Coronary artery (tissue), 2 donors: ENCODE measurements at places on chromosomes 2 and 18.

GRCh38 chr2:38129481-38129880 lies 53.5 kb upstream of the CYP1B1 start:
- DNase-seq: no peak

DNA sequence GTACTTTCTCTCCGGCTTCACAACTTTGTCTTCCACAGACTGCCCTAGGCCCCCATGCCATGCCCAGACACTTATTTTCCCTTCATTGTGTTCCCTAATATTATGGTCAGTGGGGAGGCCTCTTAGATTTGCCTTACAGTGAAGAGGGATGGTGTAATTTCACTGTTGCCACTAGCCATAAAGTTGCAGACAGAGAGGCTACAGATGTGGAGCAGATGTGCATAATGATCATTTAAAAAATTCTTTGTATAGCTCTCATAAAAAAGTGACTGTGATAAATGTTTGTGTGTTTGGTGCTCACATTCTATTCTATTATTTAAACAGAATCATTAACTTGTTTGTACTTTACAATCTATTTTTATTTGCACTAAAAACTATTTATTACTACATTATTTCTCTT lies 67.5 kb upstream of the FN1 start:
- no peak for DNase-seq

- no peak for DNase-seq
These were observed 96.0 kb downstream of the TFCP2L1 start for GRCh38 chr2:121189011-121189410.

- no peak for DNase-seq
These were observed 25.7 kb downstream of the MTHFD2 start for GRCh38 chr2:74223941-74224770.

DNA sequence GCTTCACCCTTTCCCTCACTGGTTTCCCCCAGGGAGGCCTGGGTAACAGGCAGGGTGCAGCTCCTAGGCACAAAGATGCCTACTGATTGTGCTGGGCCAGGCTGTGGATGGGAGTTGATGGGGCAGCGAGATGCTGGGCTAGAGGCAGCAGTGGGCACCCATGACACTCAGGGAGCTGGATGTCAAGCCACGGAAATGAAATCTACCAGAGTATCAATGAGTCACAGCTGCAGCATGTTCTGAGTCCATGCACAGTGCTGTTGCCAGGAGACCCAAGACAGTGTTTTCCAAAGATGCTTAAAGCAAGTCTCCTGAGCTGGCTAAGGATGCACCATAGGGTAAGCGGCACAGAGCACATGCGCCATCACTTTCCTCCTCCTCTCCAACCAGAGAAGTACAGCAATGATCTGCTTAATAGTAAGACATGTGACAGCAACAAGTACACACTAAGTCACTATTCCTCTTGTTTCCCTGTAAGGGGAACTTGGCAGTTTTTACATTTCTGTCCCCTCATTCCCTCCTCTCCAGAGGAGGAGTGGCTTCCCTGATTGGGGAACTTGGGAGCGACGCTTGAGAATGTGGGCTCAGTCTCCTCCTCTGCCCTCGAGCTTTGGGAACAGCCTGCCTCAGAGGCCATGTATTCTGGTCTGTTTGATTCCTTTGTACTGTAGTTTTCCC lies 57.2 kb downstream of the CDC42EP3 start:
- DNase-seq: no peak

GRCh38 chr2:1488851-1489250 lies 75.6 kb downstream of the TPO start:
- peak; percentile 8 for DNase-seq

- DNase-seq: no peak
These were observed 1.4 kb downstream of the RMC1 start for GRCh38 chr18:23504720-23505119.

DNA sequence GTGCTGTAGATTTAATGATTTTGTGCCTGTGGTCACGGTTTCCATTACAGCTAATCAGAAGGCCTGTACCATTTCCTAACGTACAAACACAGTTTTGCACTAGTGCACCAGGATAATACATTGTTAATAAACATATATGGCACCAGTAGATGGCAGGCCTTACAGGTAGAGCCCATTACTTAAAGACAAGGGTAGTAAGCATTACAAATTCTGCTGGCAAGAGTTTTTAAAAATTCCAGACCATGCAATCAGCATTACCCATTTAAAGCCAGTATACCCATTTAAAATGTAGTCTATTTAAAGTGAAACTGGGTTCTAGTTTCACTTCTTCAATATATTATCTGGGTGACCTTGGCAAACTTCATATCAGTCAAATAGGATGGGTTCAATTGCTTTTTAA lies 224.2 kb downstream of the NUP35 start:
- no peak for DNase-seq

GRCh38 chr2:217671075-217671474 lies 331.7 kb downstream of the TNS1 start:
- DNase-seq: no peak

GRCh38 chr2:76197842-76198448 lies 487.2 kb upstream of the GCFC2 start:
- DNase-seq: no peak

- DNase-seq: no peak
These were observed 87.2 kb upstream of the ZNF532 start for GRCh38 chr18:58777471-58777870.

DNA sequence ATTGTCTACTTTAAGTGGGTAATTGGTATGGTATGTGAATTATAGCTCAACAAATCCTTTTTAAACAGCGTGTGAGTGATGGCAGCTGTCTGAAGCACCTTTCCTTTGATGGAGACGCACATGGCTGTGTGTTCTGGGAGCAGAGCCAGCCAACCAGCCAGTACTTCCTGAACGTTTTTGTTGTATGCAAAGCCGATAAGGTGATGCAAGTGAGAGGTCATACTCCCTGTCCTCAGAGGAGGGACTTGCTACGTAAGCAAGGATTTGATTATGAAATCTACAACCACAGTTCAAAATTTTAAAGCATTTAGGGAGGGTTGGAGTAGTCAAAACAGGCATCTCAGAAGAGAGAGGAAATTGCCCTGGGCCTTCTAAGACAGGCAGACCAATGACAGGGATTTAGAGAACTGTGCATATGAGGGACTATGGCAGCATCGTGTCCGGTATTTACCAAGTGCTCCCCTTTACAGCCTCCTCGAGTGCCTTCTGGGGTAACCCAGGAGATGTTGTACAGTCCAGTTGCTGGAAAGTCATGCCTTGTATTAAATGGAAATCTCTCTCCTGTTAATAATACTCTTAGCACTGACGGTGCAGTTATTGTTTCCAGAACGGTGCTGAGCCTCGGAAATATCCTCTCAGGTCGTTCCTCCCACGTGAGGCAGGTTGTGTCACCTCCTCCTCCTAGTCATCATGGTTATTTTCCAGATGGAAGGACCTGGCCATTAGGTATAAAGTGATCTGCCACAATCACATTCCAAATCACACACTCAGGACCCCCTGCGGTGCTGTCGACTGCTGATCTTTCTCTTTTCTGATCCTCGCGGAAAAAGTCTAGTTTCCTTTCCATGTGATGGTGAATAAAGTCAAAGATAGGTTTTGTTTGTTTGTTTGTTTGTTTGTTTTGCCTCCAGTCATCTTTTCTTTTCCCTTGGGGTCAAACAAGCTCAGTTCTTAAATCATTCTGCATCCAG lies 28.4 kb downstream of the ARHGEF4 start:
- no peak for DNase-seq

DNA sequence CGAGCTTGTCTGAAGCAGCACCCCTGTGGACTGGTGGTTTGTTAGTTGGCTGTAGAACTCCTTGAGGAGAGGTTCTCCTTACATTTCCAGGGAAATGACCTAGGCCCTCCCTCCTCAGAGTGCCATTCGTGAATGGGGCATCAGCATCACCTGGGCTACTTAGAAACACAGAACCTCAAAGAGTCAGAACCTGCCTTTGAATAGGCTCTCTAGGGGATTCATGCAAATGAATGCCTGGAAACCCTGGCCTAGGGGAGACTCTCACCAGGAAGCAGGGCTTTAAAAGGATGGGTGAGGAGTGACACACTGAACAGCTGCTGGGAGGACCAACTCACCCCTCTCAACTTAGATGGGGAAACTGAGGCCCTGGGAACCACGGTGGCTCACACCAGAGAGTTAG lies 2.1 kb upstream of the MOCOS start:
- no peak for DNase-seq

GRCh38 chr18:75538727-75539126 lies 111.2 kb upstream of the SMIM21 start:
- DNase-seq: no peak

- no peak for DNase-seq
These were observed 20.0 kb upstream of the RNF149 start for GRCh38 chr2:101328474-101329007.

GRCh38 chr2:194709840-194710239 lies 947.2 kb upstream of the SLC39A10 start:
- no peak for DNase-seq

DNA sequence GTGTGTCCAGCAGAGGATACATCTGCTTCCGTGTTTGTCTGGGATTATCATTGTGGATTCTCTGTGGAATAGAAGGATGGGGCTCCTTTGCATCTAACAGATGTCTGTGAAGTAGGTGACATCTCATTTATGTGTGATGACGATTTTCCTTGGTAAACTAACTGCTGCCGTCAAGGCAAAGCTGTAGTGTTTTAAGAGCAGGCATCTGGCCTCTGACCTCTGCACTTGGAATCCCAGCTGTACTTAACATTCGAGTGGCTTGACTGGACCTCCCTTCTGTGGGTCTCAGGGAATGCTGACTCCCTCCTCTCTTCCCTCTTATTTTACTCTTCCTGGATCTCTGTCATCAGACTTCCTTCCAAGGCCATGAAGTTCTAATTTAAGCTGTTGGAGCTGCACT lies 56.4 kb downstream of the DCDC2C start:
- DNase-seq: no peak

DNA sequence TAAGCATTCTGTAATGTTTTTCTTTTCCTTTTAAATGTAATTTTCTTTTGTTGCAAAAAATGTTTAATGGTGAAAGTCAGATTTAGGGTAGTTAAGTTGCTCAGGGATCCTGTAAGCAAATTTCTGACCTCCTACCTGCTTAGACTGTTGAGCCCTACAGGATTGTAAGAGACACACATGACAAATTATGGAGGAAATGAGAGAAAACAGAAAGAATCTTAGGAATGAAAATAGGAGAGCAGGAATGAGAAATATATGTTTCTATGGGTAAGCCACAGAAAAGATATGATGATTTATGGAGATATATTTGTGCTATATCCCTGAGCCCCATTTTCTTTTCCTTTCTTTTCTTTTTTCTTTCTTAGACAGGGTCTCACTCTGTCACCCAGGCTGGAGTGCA lies 28.3 kb downstream of the CYBRD1 start:
- DNase-seq: no peak

GRCh38 chr2:224156436-224156835 lies 117.3 kb upstream of the SERPINE2 start:
- no peak for DNase-seq

GRCh38 chr2:180219491-180219890 lies 212.4 kb upstream of the CWC22 start:
- no peak for DNase-seq

DNA sequence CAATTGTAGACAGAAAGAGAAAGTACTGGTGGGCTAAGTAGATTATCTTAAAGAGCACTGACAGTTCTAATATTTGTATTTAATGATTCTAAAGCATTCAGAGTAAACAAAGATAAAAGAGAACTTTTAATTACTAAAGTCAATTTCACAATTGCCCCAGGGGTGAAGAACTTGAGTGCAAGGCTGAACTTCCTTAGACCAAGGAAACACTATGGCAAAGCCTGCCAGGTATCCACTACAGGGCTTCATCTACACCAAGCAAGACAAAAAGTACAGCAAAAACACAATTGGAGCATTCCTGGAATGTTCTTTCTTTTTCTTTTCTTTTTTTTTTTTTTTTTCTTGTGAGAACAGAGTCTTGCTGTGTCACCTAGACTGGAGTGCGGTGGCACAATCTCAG lies 46.9 kb upstream of the NDUFV2 start:
- no peak for DNase-seq

GRCh38 chr2:165874445-165875039 lies 79.0 kb downstream of the TTC21B start:
- DNase-seq: no peak

DNA sequence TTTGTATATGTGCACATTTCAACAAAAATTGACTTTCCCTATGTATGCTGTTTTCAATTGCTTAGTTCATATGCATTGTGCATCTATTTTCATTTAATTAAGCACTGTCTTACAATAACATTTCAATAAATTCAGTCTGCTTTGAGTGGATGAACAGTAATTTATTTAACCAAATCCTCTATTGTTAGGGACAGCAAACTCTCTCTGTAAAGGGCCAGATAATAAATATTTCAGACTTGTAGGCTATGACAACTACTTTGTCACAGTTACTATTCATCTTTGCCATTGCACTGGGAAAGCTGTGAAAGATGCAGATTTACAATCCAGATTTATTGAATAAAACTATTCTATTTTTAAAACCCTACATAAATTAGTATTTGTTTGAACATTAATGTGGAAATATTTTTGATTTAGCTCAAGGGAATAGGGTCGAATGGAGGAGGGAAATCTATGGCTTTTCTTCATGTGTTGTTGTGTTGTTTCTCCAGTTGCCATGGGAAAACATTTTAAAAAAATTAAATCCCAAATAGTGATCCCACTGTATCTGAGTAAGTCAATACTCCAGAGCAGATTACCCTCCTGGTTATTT lies 14.2 kb upstream of the RAB27B start:
- DNase-seq: no peak

DNA sequence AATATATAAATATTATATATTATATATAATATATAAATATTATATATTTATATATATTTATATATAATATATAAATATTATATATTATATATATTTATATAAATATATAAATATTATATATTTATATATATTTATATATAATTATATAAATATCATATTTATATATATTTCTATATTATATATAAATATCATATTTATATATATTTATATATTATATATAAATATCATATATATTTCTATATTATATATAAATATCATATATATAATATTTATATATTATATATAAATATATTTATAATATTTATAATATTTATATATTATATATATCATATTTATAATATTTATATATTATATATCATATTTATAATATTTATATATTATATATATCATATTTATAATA lies 321.4 kb downstream of the CDH2 start:
- DNase-seq: no peak
